HS-5 (cell line): ENCODE measurements at places on chromosomes 1 and 21.

- no peak for DNase-seq
These were observed 69.8 kb downstream of the PRDM2 start for GRCh38 chr1:13769830-13770229.

DNA sequence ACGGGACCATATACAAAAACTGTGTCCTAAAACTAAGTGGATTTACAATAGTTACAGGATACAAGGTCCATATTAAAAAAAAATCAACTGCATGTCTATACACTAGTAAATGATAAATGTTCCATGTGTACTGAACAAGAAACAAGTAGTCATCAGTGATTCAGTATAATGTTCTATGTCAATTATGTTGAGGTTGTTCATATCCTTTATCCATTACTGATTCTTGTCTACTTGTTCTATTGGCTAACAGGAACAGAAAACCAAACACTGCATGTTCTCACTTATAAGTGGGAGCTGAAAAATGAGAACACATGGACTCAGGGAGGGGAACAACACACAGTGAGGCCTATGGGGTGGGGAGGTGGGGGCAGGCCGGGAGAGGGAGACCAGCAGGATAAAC lies 90.5 kb downstream of the CDC42BPA start:
- DNase-seq, result no peak

- DNase-seq, result no peak
These were observed 4.8 kb downstream of the THBS3 start for GRCh38 chr1:155202731-155203515.

DNA sequence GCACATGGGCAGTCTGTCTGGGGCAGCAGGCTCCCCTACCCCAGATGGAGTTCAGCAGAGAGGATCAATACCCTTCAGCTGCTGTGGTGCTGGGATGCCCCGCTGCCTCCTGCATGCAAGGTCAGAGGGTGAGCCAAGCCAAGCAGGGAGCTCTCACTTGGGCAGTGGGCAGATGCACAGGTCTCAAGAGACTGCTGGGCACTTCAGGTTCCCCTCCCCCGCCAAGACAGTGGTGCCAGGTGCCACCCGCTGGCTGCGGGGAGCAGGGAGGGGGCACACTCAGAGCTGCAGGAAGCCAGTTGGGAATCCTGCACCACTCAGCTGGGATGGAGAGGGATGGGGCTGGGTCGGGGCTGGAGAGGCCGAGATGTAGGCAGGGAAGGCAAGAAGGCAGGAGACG lies 15.8 kb upstream of the EVA1B start:
- no peak for DNase-seq

- DNase-seq, result no peak
These were observed 4.1 kb downstream of the DIPK1A start for GRCh38 chr1:92957030-92957734.

DNA sequence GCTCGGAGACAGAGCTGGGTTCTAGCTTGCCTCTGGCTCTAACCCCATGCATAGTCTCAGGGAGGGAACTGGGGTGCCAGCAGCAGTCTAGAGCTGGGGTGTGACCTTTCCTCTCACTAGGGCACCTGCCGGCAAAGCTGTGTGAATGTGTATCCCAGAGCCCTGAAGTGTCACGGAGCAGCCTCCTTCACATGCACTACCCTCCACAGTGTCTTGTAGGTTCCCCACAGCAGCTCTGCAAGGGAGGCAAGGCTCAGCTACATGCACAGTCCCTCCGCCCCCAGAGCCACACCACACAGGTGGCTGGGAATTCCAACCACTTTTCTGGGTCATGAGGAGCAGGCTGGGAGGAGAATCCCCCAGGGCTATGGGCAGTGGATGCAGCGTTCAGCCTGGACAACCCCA lies 7.7 kb upstream of the HPCA start:
- DNase-seq, result no peak

GRCh38 chr1:179228783-179229213 lies 679 bp downstream of the ABL2 start:
- DNase-seq, result no peak

- DNase-seq, result no peak
These were observed 4.5 kb downstream of the TXNIP start for GRCh38 chr1:145991735-145992412.

DNA sequence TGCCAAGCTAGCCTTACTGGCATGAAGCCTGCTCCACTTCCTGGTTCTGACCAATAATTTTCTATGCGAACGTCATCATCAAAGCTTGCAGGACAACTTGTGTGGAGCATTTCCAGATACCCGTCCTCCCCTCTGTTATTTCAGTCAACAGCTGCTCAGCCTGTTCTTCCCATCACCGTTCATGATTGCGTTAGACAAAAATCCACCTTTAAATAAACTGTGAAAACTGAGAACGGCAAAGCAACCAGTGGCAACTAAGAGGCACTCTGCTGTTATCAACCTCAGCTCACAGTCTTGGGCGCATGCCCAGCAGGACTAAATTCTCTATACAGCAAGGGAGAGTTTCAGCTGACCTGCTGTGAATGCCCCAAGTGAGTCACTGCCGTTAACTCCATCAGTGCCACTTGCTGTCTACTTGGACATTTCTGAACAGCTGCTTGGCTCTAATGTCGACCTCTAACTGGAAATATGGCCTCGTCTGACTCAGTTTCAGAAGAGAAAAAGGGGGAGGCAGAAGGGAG lies 207.4 kb upstream of the RUNX1 start:
- peak; percentile 94 for DNase-seq
